ENCODE measurements at places on chromosomes 6 and 20.

- no peak for DNase-seq
These were observed 301.3 kb upstream of the JARID2 start for GRCh38 chr6:14944593-14944992.

- DNase-seq = no peak
These were observed 107.7 kb upstream of the CDYL start for GRCh38 chr6:4668271-4669179.

- no peak for DNase-seq
These were observed 185.4 kb downstream of the TRIM27 start for GRCh38 chr6:28738396-28738765.

- DNase-seq = no peak
These were observed 3.9 kb upstream of the SIGLEC1 start for GRCh38 chr20:3716195-3716834.

- no peak for DNase-seq
These were observed 476 bp upstream of the BCKDHB start for GRCh38 chr6:80105972-80106417.

DNA sequence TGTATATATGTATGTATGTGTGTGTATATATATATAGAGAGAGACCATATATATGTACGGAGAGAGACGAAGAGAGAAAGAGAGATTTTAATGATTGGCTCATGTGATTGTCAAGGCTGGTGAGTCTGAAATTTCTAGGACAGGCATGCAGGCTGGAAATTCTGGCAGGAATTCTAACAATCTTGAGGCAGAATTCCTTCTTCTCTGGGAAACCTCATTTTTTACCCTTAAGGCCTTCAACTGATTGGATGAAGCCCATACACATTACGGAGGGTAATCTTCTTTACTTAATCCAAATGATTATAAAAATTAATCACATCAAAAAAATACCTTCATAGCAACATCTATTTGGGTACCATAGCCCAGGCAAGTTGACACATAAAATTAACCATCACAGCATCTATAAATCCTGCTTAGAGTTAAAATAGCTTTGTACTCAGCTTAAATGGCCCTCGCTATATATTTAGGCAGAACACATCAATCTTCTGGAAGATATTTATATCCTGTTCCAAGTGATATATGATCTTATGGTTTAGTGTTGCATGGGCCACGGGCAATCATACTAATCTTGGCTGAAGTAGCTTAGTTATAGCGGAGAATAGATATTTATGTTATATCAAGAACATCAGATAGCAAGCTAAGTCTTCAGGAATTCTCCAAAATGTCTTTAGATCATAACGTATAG is 36.6 kb downstream of the ABRACL start:
- no peak for DNase-seq

GRCh38 chr20:39451386-39451785 is 489.2 kb downstream of the DHX35 start:
- no peak for DNase-seq

DNA sequence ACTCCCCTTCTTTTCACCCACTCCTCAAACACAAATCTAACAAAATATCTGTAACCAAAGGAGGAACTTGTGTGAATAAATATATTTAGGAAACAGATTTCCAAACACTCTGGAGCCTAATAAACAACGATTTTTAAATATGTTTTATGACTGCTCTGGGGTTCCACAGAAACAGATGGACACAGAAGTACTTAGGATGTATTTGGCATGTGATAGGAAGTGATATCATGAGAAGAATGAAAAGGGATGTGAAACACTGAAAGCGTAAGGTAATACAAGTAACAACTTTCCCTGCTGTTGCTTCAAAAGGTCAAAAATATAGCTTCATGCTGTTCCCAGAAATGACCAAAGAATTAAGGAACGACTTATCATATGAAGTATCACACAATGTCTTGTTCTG is 26.1 kb upstream of the ENPP1 start:
- DNase-seq = no peak

DNA sequence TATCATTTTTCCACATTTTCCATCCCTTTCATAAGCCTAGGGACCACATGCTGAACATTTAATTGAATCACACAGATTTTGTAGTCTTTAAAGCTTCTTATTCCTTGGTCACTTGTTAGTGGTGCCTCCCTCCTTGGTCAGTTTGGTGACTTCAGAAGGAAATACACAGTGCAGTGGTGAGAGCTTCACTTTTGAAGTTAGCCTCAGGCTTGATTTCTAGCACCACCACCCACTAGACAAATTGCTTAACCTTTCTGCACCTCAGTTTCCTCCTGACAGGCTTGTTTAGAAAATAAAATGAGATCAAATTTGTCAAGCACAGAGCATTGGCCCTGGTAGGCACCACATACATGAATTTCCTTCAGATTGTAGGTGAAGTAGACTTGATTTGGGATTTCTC is 91.7 kb downstream of the FOXO3 start:
- no peak for DNase-seq

GRCh38 chr6:122609881-122610689 is at the start of gene PKIB:
Gene PKIB, plus strand, starts transcription at chr6:122610405. Its CDS starts 107,390 bp downstream, at chr6:122717795.
- DNase-seq = peak; percentile 49

DNA sequence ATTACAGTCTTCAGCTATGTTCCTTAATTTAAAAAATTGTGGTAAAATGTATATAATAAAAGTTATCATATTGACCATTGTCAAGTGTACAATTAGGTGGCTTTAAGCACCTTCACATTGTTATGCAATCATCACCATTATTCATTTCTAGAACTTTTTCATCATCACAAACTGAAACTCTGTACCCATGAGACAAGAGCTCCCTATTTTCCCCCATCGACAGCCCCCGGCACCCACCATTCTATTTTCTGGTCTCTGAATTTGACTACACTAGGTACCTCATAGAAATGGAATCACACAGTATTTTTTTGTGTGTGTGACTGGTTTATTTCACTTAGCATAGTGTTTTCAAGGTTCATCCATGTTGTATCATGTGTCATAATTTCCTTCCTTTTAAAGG is 39.7 kb upstream of the FYN start:
- DNase-seq = no peak

DNA sequence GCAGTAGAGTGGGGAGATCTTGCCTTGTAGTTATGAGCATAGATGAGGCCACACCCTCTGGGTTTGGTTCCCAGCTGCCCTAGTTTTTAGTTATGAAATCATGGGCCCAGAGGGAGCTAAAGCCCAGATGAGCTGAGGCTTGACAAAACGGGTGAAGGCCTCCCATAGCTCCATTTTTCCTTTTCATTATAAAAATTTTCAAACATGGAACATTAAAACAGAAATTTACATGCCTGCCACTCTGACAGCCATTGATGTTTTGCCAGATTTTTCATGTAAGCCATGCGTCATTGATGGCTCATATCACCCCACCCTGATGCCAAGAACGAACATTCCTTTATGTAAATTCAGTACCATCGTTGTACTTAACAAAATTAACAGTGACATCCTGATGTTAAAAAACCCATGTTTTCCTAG is 67.9 kb downstream of the IGF2R start:
- DNase-seq = no peak

DNA sequence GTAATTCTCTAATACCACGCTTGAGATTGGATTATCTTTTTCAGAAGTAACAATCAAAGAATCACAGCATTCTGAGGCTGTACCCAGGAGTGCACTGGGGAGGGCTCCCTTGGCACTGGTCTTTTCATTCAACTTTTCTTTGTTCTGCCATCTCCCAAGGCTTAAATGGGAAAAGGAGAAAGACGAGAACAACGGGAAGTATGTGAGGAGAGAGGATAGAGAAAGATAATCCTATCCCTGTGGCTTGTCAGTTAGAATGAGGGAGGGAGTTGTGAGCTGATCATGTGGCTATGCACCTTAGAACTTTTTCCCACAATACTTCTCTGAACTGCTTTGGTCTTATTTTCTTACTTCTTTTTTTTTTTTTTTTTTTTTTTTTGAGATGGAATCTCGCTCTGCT is 83.1 kb downstream of the CAP2 start:
- no peak for DNase-seq

DNA sequence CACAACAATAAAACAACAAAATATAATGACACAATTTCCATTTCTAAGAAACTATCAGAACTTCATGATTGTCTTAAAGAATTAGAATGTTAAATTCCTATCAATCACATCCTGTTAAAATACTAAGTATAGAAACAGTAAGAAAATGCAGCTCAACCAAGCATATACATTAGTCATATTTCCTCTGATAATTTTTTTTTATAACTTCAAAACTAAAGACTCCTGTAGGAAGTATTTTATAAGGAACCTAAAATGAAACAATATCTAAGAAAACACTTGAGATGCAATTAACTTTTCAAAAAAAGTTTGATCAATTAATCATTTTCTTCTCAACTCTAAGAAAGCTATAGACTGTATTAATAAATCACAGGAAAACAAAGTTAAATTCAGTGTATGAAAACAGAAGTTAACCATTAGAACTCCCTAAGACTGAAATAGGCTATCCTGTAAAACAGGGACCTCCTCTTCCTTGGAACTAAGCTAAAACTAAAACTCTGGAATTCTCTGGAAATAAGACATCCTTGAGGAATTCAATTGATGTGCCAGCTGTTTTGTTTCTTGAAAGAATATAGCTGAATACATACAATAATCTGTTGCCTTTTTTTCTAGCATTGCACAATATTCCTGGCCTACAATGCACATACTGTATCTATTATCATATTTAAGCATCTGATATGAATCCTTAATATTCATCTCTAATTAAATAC is 19.8 kb downstream of the FKBP5 start:
- no peak for DNase-seq

- no peak for DNase-seq
These were observed 72.5 kb downstream of the ATP9A start for GRCh38 chr20:51695574-51696303.

DNA sequence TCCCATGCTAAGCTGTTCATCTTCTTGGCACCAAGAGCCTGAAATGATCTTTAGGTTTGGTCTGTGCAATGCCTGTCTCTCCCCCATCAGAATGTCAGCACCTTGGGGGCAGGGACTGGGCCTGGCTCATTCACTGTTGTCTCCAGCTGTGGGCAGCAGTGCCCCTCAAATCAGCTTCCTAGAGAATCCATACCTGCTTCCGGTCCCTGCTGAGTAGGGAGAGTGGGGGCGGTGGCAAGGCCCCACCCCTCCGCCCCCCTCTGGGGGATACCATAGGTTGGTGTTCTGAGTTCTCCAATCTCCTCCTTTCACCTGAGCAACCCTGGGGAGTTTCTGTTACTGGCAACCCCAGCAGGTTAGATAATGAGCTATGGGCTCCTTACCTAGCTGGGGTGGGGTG is 19.2 kb upstream of the SPDEF start:
- no peak for DNase-seq

DNA sequence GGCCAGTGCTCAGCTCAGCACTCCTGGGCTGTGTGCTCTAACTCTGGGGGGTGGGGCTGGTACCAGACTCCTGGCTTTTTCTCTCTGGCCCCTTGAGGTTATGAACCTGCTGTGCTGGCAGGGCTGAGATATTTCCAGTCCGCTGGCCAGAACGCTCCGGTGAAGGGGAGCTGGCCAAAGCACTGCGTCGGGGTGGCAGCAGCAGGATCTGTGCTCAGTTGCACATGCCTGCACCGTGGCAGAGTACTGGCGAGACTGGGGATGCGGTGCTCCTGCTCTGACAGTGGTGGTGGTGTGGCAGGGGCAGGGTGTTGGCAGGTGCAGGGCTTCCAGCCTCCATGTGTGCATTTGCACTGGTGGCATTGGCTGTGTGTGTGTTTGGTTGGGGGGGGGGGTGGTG is 374.4 kb downstream of the PHF3 start:
- DNase-seq = no peak

DNA sequence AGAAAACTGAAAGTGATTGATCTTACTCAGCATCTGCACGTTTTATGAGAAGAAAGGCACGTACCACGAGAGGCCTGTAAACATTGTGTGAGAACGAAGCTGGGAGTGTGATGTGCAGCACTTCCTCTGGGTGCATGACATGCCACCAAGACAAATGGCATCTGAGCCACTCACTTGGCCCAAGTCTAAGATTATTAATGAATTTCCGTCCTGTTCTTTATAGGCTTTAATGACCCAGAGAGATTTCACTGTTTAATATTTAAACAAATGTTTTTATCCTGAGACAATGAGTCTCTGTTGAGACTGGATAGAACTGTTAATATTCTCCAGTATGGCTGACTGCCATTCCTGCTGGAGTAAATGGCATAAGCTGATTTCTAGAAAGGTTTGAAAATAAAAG is 172.6 kb upstream of the PHACTR1 start:
- no peak for DNase-seq

GRCh38 chr6:159833556-159833955 is 33.5 kb downstream of the PNLDC1 start:
- DNase-seq = no peak

DNA sequence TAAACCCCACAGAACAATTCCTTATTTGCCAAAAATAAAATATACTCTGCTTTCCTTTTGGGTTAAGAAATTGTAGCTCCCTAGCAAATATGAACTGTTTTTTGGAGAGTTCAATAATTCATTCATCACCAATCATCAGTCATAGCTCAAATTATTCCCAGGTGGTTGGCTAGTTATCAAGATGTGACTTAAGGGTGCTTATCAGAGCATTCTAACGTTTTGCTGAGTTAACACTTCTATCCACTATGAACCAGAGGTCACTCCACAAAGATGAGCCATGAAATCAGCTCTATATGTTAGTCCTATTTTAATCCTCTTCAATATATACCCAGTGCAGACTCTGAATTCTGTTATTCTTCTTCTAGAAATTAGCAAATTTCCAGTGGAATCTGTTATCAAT is 379.1 kb downstream of the TENT5A start:
- no peak for DNase-seq

- no peak for DNase-seq
These were observed 313.8 kb downstream of the SYNE1 start for GRCh38 chr6:152323376-152323775.

DNA sequence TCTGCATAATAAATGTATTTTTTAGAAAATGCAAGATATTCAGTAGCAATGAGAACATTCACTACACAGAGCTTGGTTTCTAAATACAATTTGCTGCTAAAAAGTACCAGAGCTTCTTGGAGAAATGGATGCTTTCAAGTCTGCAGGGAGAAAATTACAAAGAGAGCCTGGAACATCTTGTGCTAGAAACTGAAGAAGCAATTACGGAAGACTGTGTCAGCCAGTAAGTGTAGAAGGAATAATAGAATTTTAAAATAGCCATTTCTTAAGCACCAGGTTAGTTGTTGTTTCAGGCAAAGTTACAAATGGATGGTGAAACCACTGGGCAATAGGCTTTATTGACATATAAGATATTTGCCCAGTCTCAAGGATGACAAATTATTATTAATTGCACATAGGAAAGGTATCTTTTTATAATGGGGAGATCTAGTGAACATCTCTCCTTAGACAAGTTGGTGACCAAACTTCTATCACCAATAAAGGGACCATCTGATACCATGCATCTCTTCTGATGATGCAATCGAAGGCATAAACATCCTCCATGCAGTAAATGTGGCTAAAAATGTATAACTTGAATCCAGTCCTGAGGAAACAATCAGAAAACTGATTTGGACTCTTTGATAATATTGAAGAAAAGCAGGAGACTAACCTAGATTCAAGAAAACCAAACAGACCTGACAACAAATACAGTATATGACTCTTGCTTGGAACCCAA is 81.7 kb downstream of the ARHGAP18 start:
- no peak for DNase-seq

GRCh38 chr6:158000530-158001307 is 19.1 kb downstream of the SYNJ2 start:
- peak; percentile 54 for DNase-seq

GRCh38 chr20:59751075-59751711 is 146.9 kb downstream of the PHACTR3 start:
- peak; percentile 98 for DNase-seq

GRCh38 chr6:166514196-166514595 is 72.3 kb downstream of the RAMACL start:
- DNase-seq = no peak

GRCh38 chr6:157741948-157742556 is 81.0 kb upstream of the SNX9 start:
- no peak for DNase-seq

Measured in posterior cingulate gyrus (tissue), 11 donors.